ENCODE measurements at places on chromosomes 1 and 21.

- DNase-seq: no peak
Measured at GRCh38 chr1:164524810-164525209, 34.2 kb upstream of the PBX1 start.

- DNase-seq: peak; percentile 47
Measured at GRCh38 chr21:42164064-42164789, 54.7 kb upstream of the ABCG1 start.

GRCh38 chr1:221740993-221741702, 741 bp downstream of the DUSP10 start:
- no peak for DNase-seq

GRCh38 chr1:101150670-101151069, 86.1 kb upstream of the S1PR1 start:
- no peak for DNase-seq

GRCh38 chr1:42756956-42757891, 9.6 kb downstream of the P3H1 start:
- DNase-seq: peak; percentile 85

DNA sequence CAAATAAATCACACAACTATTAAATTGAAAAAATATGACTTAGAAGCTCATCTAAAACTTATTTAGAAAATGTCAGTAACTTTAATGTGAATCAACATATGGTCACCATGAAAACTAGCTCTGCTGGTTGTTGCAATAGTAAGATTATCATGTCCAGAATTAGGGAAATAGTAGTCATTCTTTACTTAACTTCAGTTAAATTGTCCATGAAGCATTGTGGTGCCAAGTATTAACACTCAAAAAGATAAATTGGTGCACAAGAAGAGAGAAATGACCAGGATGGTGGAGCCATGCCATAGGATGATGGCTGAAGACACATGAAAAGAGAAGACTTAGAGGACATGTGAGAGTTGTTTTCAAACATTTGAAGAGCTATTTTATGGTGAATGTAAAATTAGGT, 130.2 kb upstream of the PTGFR start:
- no peak for DNase-seq

GRCh38 chr1:209029737-209030136, 553.8 kb upstream of the CAMK1G start:
- peak; percentile 80 for DNase-seq

- no peak for DNase-seq
Measured at GRCh38 chr1:204751480-204751879, 65.9 kb upstream of the LRRN2 start.

DNA sequence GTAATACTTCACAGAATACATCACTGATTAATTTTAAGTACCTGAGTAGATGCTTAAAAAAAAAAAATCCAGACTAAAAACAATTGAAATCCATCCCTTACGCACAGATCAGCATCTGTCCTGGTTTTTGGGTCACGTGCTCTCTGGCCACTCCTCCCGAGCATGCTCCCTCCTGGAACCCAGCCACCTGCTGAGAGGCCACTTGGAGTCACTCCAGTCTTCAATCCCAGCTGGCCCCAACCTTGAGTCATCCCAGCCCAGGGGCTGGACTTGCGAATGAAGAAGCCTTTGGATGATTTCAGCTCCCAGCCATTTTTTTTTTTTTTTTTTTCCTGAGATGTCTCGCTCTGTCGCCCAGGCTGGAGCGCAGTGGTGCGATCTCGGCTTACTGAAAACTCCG, 8.9 kb downstream of the MAP1LC3C start:
- peak; percentile 16 for DNase-seq

DNA sequence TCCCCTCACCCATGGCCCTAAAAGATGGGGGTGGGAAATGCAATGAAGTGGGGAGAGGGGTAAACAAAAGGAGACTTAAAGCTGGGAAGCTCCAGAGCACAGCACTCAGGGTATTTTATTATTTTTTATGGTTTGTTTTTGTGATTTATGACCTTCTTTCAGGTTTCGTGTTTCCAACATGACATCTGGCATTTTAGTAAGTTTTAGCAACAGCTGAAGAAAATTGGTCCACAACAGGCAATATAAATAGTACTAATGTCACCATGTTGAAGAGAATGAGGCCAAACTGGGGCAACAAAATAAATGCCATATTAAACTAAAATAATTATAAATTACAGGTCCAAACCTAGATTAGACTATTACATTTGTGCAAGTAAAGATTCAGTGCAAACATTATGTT, 56.3 kb downstream of the TBX15 start:
- no peak for DNase-seq

DNA sequence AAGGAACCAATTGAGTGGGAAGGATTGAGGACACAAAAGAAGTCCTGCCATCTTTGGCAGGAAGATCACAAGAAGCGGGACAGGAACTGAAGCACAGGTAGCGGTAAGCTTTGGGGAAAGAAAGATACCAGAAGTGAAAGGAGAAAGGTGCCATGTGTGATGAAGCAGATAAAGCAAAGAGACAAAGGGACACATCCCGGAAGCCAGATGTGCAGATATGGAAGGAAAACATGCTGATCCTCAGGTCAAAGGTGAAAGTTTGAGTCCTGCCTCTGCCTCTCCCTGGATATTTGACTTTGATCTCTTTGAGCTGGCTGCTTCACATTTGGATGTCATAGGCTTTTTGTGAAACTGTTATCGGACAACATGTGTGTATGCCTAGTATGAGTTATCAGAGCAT, 34.0 kb downstream of the ACP6 start:
- DNase-seq: no peak

DNA sequence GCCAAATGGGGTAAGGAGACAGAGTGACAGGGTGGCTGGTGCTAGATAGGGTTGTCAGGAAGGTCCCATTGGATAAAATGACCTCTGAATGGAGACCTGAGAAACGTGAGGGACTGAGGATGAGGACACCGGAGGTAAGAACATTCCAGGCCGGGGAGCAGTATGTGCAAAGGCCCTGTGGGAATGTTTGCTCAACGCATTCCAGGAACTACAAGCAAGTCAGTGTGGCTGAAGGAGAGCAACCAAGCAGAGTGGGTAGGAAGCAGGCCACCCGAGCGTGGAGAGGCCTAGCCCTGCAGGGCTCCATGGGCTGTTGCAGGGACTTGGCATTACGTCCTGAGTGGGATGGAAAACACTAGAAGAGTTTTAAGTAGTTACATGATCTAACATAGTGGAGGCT, 185.6 kb downstream of the ZBTB18 start:
- DNase-seq: no peak

DNA sequence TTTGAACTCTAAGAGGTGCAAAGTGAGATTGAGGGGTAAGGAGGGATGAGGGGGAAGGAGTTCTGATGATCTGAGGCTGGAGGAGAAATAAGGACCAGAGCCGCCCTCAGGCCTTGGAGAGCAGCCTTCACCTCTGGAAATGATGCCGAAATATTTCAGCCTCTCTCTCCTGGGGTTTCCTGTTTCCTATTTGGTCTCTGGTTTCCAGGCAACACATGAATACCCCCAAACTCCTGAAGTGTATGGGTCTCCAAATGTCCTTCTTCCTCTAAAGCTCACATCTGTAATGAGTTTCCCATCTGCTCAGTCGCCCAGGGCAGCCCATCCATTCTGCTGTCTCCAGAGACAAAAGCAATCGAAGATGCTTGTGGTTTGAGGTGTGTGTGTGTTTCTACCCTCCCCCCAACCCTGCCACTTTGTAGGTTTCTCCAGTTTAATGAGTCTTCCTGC, 52.0 kb upstream of the FAM20B start:
- no peak for DNase-seq

- no peak for DNase-seq
Measured at GRCh38 chr1:17017435-17017834, 5.7 kb upstream of the ATP13A2 start.

GRCh38 chr1:81446000-81446669, 354.6 kb upstream of the ADGRL2 start:
- DNase-seq: no peak

- no peak for DNase-seq
Measured at GRCh38 chr21:33139084-33139483, 69.1 kb downstream of the OLIG1 start.

DNA sequence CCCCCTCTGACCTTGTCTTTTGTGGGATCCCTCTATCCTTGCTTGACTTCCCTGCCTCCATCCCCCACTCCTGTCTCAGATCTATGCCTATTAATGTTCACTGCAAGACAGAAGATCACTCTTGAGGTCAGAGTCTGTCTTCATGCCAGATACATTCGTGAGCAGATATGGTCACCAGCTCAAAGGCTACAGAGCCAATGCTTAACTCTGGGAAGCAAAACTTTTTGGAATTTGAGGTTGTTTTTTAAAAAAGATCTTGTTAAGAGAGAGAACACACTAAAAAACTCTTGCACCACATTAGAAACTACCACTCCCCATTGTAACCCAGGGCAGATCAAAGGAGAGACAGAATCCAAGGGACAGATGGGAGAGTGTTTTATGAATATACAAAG, 17.1 kb upstream of the A3GALT2 start:
- DNase-seq: no peak

- DNase-seq: no peak
Measured at GRCh38 chr1:198892065-198892464, 253.2 kb downstream of the PTPRC start.

DNA sequence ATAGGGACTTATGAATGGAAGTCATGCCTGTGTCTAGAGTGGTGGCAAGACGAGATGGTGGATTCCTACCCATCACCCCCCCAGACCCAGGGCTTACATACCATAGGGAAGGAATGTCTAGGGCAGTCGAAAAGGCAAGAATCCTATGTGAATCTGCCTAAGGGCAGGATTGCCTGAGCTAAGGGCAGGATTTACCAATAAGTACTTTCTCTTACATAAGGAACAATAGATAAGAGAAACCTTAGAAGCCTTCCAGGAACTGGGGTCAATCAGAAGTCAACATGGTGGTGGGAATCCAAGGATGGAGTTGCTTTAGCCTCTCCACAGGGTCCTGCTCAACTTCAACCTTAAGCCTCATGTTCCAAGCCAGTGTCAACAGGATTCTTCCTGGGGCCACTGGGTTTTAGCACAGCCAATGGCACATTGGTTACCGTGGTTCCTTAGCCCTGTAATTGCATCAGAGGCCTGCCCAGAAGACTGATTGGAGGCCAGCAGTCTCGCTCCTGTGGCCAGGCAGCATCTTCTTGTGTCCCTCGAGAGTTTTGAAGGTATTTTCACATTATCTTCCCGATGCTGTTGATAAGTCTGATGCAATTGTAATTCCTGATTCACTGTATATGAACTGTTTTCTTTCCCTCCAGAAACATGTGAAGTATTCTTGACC, 20.7 kb downstream of the BACE2 start:
- DNase-seq: no peak

DNA sequence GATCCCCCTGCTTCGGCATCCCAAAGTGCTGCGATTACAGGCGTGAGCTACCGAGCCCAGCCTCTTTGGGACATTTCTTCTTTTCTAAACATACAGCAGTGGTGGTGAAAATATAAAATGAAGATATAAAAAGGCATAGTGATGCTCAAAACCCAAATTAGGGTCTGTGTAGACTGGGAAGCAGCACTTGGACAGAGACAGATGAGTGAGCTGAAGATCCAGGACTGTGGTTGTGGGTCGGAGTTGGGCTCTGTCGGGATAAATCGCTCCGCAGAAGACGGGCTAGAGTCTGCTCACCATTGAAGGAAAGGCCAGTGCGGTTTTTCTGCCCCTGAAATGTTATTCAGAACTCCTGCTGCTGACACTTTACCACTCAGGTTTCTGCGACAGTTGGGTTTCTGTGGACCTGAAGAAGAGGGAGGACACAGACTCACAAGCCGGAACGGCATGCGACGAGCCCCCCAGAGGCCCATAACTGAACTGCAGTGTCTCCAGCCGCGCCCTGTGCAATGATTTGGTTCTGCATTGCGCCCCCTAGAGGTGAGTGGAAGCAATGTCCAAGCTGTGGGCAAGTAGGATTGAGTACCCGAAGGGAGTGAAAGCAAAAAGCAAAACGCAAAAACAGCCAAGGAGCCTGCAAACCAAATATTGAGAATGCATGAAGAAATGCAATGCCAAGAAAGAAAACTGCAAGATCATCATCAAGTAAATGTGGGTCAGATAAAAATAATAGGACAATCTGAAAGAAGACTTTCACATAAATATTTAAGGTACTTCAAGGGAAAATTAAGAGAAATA, 66.6 kb downstream of the GABPA start:
- no peak for DNase-seq

DNA sequence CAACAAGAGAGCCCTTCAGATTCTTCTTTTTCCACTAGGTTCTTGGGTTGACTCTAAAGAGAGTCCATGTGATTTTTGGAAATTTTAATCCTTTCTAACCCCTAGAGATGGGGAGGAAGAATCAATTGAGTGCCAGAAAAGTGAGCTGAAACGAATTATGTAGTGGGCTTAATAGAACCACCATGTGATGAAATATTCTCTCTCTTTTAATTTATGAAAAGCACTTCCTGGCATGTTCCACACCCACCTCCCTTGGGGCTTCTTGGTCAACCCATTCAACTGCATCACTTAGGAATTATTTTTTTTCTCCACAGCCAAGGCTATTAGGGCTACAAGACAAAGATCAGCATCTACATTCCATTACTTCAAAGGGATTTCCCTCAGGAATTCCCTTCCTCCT, 79.6 kb downstream of the ZC3H11B start:
- DNase-seq: no peak

GRCh38 chr1:33098371-33098770, 17.4 kb downstream of the AZIN2 start:
- no peak for DNase-seq

DNA sequence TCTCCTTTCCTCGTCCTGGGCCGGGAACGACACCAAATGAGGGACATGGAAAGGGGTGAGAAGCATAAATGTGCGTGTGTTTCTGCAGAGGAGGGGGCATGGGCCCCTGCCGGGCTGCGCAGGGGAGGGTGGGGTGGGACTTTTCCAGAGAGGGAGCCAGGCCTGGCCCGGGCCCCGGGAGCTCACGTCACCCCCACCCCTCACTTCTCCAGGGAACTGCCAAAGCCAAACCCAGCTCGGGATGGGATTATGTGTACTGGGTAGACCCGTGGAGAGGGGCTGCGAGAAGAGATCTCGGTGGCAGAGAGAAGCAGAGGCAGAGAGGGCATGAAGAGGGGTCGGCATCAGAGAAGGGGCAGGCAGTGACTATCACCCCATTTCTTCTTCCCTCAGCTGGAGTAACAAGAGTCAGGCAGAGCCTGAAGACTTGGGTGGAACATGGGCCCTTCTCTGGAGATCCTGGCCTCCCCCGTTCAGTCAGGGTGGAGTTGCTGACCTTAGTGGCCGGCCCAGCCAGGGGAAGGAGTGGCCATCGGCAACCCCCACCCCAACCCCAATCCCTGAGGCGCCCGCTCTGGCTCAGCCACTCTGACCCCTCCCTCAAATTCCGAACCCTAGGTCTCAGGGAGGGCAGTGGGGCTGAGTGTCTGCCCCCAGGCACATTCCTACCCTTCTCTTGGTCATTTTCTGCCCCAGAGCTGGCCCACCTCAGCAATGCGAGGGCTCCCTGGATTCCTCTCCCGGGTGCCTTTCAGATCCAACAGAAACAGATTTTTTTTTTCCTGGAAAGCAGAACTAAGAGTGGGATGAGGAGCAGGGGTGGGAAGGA, 1.2 kb downstream of the ADAMTSL4 start:
- DNase-seq: no peak

GRCh38 chr1:242398351-242398750, 126.1 kb downstream of the PLD5 start:
- no peak for DNase-seq

DNA sequence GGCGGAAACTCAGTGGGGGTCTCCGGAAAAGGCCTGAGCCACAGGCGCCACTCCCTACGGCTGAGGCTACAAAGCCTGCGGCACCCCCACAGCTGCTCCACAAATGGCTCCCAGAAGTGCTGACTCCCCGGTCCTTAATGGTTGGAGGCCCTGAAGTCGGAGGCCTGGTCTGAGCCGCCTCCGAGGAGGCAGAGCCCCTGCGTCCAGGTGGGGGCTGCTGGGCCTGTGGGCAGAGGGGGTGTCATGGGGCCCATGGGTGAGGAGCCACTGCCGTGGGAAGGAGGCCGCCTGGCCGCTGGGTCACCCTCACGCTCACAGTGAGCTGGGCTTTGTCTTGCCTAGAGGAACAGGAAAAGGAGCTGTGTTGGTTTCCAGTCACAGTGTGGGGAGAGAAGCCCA, 12.4 kb upstream of the COL18A1 start:
- DNase-seq: no peak
